Dermis blood vessel endothelial cell (primary cell): ENCODE measurements at places on chromosomes 6 and 20. TPM values are rescaled to one million over a fixed set of nuclear protein-coding genes. Genes with fewer than 3 reads are reported as not detected.

The OPRL1 gene
- total RNA-seq = 3.2 and 5.4 TPM in 2 replicates

The ADGRF5 gene
- total RNA-seq = 140 and 211 TPM in 2 replicates

The TTPAL gene
- 3.4 and 6.3 TPM in 2 replicates for total RNA-seq

The RAET1G gene
- not detected in 2 replicates for total RNA-seq

The SRF gene
- 16.5 and 19.7 TPM in 2 replicates for total RNA-seq

The TNF gene
- 0.17 TPM in 1 of 2 replicates, not detected in the other for total RNA-seq

The FAM209B gene
- total RNA-seq = 0.33 TPM in 1 of 2 replicates, not detected in the other

The LHFPL5 gene
- not detected in 2 replicates for total RNA-seq

The MOG gene
- total RNA-seq = not detected in 2 replicates

The CSTF1 gene
- total RNA-seq = 39.1 and 51.0 TPM in 2 replicates

The SASH1 gene
- 112 and 160 TPM in 2 replicates for total RNA-seq

The OR12D3 gene
- total RNA-seq = not detected in 2 replicates

The IP6K3 gene
- total RNA-seq = under 0.01 and 0.05 TPM in 2 replicates

The FAM217A gene
- not detected in 2 replicates for total RNA-seq

The PYGB gene
- total RNA-seq = 81.9 and 127 TPM in 2 replicates

The CFAP206 gene
- total RNA-seq = 0.19 and 0.51 TPM in 2 replicates

The RIPPLY2 gene
- 0.42 TPM in 1 of 2 replicates, not detected in the other for total RNA-seq

The HLA-DOA gene
- total RNA-seq = not detected in 2 replicates

The ATRN gene
- total RNA-seq = 42.9 and 58.4 TPM in 2 replicates

The EYS gene
- not detected in 2 replicates for total RNA-seq

The RIMS1 gene
- 5.9 and 7.5 TPM in 2 replicates for total RNA-seq

The HS3ST5 gene
- total RNA-seq = not detected in 2 replicates

The ABRACL gene
- 41.0 and 41.9 TPM in 2 replicates for total RNA-seq

The CTAGE9 gene
- total RNA-seq = not detected in 2 replicates

The GCNT2 gene
- 42.2 and 53.9 TPM in 2 replicates for total RNA-seq

The CRYBG1 gene
- 38.1 and 44.9 TPM in 2 replicates for total RNA-seq

The LPA gene
- total RNA-seq = not detected in 2 replicates

The EYA4 gene
- under 0.01 and 0.09 TPM in 2 replicates for total RNA-seq

The PTCHD4 gene
- total RNA-seq = 6.1 and 9.7 TPM in 2 replicates

The TFAP2C gene
- not detected in 2 replicates for total RNA-seq

The DNPH1 gene
- 29.0 and 31.5 TPM in 2 replicates for total RNA-seq

The NELFE gene
- 111 and 114 TPM in 2 replicates for total RNA-seq

The NKX2-4 gene
- not detected in 2 replicates for total RNA-seq

The COL11A2 gene
- total RNA-seq = 0.28 and 0.34 TPM in 2 replicates

The EFHC1 gene
- 9.9 and 11.3 TPM in 2 replicates for total RNA-seq

The CDK19 gene
- 9.7 and 10.7 TPM in 2 replicates for total RNA-seq

The ZNF165 gene
- total RNA-seq = 0.17 and 0.23 TPM in 2 replicates

The MRPS10 gene
- total RNA-seq = 34.0 and 48.0 TPM in 2 replicates

The CPNE5 gene
- 12.9 and 14.0 TPM in 2 replicates for total RNA-seq

The PRSS16 gene
- 0.14 TPM in 1 of 2 replicates, not detected in the other for total RNA-seq

The TRIM31 gene
- total RNA-seq = not detected in 2 replicates

The TRERF1 gene
- 0.05 and 0.17 TPM in 2 replicates for total RNA-seq

The COL21A1 gene
- 0.05 and 0.34 TPM in 2 replicates for total RNA-seq
